ENCODE measurements at places on chromosomes 16 and 17.

GRCh38 chr17:44779211-44780025 lies 20.6 kb downstream of the ADAM11 start:
- DNase-seq = peak; percentile 84

GRCh38 chr17:4166419-4166818 lies 23.4 kb downstream of the CYB5D2 start:
- no peak for DNase-seq

- DNase-seq = peak; percentile 49
These were observed 3.5 kb upstream of the ARMC5 start for GRCh38 chr16:31455601-31456314.

- no peak for DNase-seq
These were observed 4.2 kb downstream of the IRX3 start for GRCh38 chr16:54282202-54282927.

- no peak for DNase-seq
These were observed 39.3 kb downstream of the ENGASE start for GRCh38 chr17:79113699-79114457.

- DNase-seq = no peak
These were observed 11.5 kb downstream of the LITAF start for GRCh38 chr16:11575223-11575589.

- DNase-seq = no peak
These were observed 1.3 kb upstream of the CYBA start for GRCh38 chr16:88651989-88652761.

- DNase-seq = no peak
These were observed 150.8 kb downstream of the XYLT1 start for GRCh38 chr16:17320009-17320408.

GRCh38 chr17:57557416-57557815 lies 187.7 kb downstream of the CCDC182 start:
- DNase-seq = no peak

DNA sequence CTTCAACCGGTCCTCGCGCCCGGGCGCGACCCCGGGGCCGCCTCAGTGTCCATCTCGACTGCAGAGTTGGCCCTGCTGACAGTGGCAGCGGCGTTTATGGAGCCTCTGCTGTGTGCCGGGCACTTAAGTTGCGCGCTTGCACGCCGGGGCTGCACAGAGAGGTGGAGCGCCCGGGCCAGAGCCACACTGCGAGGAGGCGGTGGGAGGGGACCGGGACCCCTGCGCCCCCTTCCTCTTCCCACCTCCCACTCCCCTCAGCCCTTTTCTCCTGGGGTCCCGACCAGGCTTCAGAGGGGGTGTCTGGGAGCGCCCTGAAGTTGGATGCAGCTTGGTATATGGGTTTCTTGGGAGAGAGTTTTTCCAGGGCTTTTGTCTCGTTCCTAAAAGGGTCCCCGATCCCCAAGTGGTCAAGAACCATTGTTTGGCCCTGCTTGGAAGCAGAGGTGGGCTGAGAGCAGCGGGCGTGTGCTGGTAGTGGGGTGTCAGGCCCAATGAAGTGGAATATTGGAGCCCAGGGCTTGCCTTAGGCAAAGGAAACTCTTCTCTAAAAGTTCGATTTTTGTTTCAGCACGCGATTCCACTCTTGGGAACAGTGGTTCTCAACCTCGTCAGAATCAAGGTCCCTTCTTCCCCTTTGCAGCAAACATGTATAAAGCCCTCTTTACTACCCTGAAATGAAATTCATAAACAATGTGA lies 605 bp downstream of the MRTFB start:
- DNase-seq = peak; percentile 13

- peak; percentile 10 for DNase-seq
These were observed 55.2 kb upstream of the GOT2 start for GRCh38 chr16:58789351-58789750.

DNA sequence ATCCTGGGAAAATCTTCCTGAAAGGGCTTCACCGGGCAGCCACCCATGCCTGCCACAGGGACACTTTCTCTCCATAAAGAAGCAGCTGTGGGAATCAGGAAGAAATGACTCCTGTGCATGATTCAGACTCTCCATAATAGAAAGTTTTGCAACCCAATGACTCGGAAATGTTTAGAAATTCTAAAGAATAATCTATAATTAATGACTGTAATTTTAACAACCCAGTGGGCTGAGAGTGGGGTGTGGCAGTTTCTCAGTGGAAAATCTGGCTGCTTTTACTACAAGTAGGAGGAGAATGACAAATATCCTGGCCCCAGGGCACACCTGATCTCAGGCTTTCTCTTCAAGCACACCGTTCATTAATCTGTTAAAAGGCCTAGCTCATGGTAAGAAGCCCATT lies 25.7 kb downstream of the IRF8 start:
- DNase-seq = no peak

DNA sequence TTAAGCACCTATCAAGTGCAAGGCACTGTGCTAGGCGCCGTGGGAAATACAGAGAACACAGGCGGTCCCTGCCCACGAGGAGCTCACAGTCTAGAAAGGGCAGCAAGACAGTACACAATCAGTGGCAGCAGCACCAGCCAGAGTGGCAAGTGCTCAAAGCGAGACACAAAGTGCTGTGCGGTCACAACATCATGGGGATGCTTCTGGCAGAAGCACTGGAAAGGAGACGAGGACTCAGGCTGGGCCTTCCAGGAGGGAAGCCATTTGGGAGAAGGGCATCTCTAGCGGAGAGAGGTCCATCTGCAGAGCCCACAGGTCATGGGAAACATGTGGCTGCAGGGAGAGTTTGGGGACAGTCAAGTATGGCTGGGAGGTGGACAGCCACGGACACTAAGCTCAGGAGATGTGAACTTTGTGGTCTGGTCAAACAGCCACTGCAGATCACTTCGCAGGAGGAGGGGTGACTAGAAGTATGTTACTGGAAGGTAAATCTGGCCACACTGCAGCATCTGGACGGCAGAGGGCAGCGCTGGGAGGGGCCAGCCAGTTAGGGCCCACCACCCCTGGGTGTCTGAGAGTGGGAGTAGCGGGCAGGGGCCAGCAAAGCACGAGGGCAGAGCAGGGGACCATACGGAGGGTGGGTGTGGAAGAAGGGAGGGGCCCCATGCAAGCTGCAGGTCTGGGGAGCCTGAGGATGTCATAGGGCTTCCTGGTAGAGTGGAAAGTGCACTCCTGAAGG lies 71.1 kb downstream of the N4BP1 start:
- DNase-seq = peak; percentile 2

DNA sequence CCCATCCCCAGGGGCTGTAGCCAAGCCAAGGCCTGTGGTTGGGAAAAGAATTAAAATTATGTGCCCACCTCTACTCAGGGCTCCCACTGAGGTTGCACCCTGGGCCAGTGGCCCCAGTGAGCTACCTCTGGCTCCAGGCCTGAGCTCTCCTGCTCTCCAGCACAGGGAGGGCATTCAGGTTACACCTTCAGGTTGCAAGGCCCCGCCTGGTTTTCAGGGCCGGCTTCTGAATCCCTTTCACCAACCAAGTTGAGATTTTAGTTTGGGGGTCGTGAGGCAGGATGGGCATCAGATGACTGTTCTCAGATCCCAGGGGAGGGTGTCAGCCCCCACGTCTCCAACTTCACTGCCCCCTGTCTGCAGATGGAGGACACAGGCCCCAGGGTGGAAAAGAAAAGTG lies 8.0 kb upstream of the KATNB1 start:
- no peak for DNase-seq

GRCh38 chr17:71327376-71328059 lies 793.3 kb upstream of the SOX9 start:
- DNase-seq = no peak

DNA sequence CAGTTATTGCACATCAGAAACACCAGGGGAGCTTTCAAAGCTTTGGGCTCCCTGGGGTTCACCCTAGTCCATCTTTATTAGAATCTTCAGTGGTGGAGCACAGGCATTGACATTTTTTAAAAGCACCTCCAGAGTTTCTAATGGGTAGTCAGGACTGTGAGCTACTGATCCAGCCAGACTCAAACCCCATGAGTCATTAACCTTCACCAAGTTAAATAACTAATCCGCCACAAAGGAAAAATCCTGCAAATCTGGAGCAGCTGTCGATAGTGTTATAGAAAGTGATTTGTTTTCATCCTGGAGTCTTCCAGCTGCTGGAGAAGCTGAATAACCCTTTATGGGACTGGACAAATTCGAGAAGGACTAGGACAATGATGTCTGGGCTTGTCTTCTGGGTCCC lies 93.2 kb upstream of the PIRT start:
- no peak for DNase-seq

- no peak for DNase-seq
These were observed 108.6 kb downstream of the CMIP start for GRCh38 chr16:81553080-81553813.

DNA sequence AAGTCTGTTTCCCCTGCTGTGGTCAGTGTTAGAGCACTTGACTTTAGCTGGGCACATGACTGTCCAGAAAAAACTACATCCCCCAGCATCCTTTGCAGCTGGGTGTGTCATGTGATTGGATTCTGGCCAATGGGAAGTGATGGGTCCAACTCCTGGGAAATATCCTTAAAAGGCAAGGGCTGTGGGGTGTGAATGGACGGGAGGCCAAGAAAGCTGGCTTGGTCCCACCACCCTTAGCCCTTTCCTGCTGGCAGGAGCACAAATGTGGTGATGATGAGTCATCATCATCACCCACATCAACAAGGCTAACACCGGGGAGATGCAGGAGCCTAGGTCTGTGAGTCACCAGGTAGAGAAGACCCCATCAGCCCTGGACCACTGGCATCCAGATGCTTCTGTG lies 341.7 kb downstream of the C16orf95 start:
- DNase-seq = peak; percentile 23

GRCh38 chr17:78233678-78234077 lies 2.2 kb downstream of the TMEM235 start:
- DNase-seq = no peak

DNA sequence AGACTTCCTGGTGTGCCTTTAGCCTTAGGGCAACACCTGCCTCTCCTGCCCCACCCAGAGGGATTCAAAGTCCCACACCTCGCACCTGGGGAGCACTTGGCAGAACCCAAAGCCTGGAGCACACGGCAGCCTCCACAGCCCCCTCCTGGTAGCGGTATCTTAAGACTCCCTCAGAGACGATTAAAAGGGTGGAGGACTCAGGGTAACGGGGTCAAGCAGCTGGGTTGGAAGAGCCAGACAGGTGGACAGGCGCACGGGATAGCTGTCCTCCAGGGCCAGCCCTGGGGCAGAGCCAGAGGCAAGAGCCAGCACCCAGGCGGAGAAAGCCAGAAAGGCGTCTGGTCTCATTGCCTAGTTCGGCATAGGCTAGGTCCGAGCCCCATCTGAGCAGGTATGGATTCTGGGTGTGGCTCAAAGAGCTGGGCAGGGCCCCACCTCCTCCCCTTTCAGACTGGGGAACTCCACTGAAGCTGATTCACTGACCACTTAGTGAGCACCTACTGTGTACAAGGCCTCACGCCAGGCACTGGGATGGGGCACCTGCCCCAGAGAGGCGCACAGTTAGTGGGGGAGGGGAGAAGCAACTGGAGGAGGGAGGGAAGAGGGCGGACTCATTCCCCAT lies 55.0 kb upstream of the MEAK7 start:
- no peak for DNase-seq

DNA sequence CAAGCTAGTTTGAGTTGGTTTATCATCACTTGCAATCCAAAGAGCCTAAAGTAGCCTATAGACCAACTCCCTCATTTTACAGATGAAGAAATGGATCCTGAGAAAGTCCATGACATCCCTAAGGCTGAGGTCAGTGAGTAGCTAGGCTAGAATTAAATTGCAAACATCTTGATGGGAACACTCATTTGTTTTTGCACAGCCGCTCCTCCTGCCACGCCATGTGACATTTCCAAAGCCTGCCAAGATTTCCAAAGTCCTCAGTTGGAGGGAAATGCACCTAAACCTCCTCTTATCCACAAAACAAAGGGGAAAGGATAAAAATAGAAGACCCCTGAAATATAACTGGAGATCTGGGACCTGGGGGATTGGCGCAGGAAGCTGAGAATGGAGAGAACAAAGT lies 15.0 kb downstream of the TMEM92 start:
- no peak for DNase-seq

- DNase-seq = peak; percentile 73
These were observed 5.3 kb downstream of the RPL13 start for GRCh38 chr16:89565506-89566372.

GRCh38 chr16:19685176-19685575 lies 32.9 kb downstream of the KNOP1 start:
- DNase-seq = no peak

GRCh38 chr16:1887711-1888354 lies 15.9 kb upstream of the MEIOB start:
- DNase-seq = no peak

DNA sequence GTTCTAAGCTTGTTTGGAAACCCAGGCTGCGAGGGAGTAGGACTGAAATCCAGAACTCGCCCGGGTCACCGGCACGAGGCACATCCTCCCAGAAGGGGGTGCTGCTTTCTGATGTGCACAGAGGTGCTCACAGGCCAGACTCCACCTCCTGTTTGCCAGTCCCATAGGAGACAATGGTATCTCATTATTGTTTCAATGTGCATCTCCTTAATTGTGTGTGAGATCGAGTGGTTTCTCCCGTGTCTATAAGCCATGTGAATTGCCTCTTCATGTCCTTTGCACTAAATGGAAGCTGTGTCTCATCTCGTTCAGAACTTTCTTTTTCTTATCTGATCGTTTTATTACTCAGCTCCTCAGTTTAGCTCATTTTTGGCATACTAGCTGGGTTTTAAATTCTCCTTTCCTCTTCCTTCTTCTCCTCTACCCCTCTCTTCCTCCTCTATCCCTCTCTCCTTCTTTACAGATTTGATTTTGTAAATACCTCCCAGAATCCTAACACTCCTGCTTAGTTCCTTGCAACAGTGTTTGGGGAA lies 32.1 kb upstream of the PRKCB start:
- DNase-seq = peak; percentile 93

DNA sequence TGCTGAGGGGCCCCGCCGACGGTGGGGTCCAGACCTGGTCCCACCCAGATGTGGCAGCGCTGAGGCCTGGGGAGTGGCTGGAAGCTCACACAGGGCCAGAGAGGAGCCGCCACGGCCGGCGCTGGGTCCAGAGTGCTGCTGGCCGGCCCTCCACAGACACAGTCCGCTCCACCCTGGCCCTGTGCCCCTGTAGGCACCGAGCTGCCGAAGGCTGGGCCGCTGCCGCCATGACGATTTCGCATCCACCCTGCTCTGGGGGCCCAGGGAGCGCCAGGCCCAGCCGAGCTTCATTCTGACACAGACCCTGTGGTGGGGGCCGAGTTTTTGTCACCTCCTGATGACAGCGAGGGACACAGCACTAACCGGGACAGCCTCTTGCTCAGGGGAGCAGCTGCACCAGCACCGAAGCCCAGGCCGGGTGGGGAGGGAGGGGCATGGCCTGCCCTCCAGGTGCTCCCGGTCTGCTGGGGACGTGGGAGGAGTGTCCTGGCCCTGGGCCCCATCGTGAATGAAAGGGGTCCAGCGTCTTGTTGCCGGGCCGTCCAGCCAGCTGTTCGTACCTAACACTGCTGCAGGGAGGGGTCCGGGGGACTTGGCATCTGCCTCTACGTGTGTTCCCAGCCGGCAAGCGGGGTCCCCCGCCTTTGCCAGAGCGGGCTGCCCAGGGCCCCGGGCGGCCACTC lies 27.1 kb upstream of the SSTR5 start:
- no peak for DNase-seq

Data from OCI-M1 (cell line).